ENCODE measurements at places on chromosomes 1 and 21.
A peak's percentile ranks its signal among the peaks of the same experiment; 100 is the strongest.

GRCh38 chr1:228735871-228736586, 750 bp downstream of the RHOU start:
- DNase-seq: peak; percentile 61

DNA sequence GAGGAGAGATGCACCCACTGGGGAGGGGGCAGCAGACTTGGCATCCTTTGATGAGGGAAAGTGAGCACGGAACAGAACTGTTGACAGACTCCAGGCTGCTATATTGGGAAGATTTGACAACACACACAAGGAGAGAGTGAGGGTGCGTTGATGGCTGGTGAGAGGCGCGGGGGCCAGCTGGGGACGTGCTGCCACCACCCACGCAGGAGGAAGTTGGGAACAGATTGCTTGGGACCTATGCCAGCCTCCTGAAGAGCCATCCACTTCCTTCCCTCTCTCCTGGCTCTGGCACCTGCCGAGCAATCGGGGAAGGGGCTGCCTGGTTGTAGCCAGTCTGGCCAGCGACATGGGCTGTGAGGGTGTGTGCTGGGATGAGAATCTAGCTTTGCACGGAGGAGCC, 223.7 kb upstream of the CSF3R start:
- no peak for DNase-seq

GRCh38 chr21:42733874-42734273, 80.5 kb downstream of the PDE9A start:
- no peak for DNase-seq

- no peak for DNase-seq
Observed at GRCh38 chr1:38183096-38183495, 136.5 kb upstream of the POU3F1 start.

GRCh38 chr21:37130971-37131370, 57.9 kb downstream of the TTC3 start:
- DNase-seq: no peak

GRCh38 chr1:198253259-198253658, 96.5 kb downstream of the NEK7 start:
- DNase-seq: no peak

DNA sequence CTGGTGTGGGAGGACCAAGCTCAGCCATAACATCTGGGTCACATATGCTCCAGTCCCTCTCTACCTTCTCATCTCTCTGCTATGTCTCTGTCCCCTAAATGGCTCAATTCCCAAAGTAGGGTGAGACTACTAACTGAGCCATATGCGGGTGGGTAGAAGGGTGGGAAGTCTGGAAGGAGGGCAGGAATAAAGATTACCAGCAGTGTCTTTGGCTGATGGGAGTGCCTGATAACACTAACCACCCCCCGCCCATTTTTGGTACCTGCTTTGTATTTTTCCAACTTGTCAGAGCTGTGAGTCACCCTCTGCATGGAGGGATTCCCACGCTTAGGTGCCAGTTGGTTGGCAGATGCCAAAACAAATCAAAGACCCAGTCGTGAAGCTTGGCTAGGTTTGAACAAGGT, 14.9 kb upstream of the SSBP3 start:
- no peak for DNase-seq

DNA sequence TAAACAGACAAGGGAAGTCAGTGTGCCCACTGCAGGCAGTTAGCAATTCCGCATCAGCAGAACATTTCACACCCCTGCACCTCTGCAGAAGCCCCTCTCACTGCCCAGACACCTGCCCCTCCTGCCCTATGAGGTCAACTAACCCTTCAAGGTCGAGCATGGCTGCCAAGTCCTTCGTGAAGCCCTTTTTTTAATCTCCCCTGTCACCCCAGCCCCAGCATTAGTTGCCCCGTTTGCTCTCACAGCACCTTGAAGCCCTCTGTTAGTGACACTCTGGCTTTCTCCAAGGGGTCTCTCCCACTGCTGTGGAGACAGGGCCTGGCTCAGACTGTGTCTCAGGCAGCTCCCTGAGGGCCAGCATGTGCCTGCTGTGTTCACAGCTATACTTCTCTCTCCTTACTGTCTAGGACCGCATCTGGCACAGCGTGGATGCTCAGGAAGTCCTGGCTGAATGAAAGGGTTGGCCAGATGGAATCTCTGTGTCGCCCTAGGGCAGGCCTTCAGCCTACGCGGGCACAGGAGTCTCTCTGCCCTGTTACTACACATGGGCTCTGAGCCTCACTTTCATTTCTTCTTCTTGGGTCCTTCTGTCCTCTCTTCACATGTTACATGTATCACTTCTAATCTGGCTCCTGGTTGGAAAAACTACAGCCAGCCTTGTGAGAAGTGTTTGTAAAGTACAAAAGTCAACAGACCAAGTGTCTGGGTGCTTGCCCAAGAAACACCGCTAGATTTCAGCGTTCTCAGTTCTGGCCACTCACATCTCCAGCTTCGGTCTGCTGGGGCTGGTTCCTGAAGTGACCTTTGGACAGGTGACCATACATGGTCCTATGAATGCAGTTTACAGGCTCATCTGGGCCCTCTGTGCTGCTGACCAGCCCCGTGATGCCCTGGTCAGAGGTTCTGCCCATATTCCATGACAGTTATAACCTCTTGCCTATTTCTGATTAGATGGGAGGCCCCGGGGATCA, 19.7 kb downstream of the SLC2A1 start:
- no peak for DNase-seq

- no peak for DNase-seq
Observed at GRCh38 chr1:76870037-76870436, 2.8 kb downstream of the ST6GALNAC5 start.

DNA sequence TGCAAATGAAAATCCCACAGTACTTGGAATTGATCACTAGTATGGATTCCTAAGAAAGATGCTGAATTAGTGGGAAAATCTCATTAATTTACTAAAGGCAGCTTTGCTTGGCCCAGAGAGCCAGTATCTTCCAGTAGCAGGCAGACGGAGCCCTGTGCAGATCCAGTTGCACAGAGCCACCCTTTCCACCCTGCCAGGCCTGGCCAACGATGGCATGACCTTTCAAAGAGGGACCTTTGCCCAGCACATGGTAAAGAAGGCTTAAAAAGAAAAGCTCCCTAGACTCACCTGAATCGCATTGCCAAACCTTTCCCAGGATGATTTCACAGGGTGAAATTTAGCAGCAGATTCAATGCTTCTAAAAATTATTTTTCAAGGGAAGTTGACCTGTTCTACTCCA, 170.5 kb upstream of the CAMK1G start:
- no peak for DNase-seq

- DNase-seq: no peak
Observed at GRCh38 chr1:89736937-89737733, 83.7 kb upstream of the LRRC8D start.

- peak; percentile 54 for DNase-seq
Observed at GRCh38 chr1:25711555-25712298, 88.3 kb upstream of the SELENON start.

- no peak for DNase-seq
Observed at GRCh38 chr1:153933955-153934354, 11.2 kb upstream of the GATAD2B start.

- DNase-seq: no peak
Observed at GRCh38 chr1:4587721-4588120, 66.7 kb upstream of the AJAP1 start.

DNA sequence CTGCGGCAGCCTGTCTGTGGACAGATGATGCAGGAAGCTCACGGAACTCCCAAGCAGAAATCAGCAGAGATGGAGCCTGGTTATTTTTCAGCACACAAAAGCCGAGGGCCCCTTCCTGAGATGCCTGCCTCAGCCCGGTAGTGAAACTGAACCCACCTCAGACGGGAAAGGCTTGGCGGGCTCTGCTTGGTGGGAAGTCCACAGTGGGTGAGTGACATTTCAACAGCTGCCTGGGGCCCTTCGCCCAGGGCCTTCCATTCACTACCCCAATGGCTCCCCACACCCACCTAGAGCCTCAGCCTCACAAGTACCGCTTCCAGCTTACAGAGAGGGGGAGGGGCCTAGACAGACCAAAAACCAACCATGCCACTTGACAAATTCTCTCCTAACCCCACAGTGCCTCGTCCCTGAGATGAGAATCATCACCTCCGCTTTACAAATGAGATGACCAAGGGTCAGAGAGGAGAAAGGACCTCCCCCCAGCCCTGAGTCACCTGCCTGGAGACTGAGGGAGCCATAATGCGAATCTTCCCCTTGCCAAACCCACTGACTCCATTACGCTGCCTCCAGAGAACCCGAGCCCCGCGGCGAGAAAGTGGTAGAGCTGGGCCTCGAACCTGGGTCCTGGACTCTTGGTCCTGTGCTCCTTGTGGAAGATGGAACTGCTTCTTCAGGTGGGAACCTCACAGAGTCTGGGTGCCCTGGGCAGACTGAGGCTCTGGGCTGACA, 3.4 kb upstream of the ECE1 start:
- no peak for DNase-seq

GRCh38 chr1:42419126-42419821, 36.5 kb downstream of the ZMYND12 start:
- DNase-seq: no peak

DNA sequence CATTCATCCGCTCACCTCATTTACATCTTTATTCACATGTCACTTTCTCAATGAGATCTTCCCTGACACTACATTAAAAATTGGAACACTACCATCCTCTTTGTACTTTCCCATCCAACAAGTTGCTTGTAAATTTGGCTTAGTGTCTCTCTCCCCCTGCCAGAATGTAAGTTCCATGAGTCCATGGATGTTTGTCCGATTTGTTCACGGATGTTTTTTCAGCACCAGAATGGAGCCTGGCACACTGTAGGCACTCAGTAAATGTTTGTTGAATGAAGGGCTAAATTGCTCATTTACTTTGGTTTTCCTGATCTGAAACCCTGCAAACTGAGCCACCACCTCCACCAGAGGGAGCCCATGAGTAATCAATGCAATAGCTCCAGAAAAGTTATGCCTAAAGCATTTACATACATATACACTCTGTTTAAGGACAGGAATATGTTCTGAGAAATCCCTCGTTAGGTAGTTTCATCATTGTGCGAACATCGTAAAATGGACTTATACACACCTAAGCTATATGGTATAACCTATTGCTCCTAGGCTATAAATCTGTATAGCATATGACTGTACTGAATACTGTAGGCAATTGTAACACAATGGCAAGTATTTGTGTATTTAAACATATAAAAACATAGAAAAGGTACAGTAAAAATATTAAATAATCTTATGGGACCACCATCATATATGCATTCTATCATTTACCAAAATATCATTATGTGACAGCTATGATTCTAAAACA, 2.8 kb upstream of the EYA3 start:
- DNase-seq: peak; percentile 79
